ENCODE measurements at places on chromosomes 5 and 9. TPM values are rescaled to one million over a fixed set of nuclear protein-coding genes. Genes with fewer than 3 reads are reported as not detected.

Gene HTR4
- not detected for total RNA-seq

Gene UGT3A2
- total RNA-seq: 26.8 TPM

DNA sequence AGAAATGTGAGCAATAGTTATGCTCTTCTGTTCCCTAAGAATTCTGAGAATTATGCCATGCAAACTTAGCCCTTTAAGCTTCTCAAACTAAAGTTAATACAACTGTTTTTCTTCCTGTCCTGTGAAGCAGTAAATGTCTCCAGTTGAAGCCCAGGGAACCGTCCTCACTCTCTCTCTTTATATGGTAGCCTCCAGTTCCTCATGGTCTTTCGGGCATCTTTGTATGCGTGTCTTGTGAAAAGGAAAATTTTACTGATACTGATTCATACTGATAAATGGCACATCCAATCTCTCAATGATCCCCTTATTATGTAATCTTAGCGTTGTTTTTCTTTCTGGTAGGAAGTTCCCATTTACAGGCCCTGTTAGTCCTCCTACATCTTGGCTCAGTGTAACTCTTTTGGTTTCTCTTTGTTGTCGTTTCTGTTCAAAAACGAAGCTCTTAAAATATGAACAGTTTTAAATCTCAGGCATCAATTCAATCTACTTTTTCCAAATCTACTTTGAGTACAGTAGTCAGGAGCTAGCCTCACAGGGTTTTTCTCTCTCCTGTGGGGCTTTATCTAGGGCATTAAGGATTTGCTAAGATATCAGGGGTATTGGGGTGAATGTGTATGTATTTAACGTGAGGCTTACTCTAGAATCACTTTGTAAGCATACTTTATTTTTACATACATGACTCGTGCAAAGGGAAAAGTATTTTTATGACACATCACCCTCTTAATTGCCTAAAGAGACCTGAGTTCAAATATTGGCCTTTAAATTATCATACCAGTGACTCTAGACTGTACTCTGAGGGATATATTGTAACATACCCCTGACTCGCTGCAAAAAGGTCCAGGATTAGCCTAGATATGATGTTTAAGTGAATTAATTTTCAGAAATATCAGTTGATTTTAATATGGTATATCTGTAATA is 258.0 kb downstream of the NR3C1 start:
- no peak for DNase-seq

DNA sequence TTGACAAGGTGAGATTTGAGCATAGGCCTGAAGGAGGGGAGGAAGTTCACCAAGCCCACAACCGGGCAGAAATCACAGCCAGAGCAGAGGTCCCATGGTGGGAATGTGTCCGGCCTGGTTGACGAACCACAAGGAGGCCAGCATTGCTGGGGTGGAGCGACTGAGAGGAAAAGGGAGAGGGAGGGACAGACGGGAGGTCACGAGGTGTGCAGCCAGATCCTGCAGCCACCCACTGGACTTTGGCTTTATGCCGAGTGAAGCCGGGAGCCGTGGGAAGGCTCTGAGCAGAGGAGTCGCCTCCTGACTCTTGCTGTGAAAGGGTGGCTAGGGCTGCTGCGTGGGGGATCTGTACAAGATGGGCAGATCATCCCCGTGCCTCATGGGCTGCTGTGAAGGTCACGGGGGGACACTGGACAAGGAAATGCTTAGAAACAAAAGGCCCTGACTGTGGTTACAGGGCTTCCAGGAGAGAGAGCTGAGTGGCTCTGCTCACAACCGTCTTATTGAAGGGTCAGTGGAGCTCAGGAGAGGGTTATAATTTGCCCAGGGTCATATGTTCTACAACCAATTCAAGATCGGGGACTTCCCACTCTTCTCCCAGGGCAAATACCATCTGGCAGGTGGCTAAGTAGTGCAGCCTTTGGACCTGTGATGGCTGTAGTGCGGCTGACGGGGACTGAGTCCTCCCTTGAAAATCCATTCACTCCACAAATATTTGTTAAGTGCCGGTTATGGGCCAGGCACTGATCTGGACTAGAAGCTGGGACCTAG is 15.6 kb upstream of the CD74 start:
- DNase-seq: no peak

DNA sequence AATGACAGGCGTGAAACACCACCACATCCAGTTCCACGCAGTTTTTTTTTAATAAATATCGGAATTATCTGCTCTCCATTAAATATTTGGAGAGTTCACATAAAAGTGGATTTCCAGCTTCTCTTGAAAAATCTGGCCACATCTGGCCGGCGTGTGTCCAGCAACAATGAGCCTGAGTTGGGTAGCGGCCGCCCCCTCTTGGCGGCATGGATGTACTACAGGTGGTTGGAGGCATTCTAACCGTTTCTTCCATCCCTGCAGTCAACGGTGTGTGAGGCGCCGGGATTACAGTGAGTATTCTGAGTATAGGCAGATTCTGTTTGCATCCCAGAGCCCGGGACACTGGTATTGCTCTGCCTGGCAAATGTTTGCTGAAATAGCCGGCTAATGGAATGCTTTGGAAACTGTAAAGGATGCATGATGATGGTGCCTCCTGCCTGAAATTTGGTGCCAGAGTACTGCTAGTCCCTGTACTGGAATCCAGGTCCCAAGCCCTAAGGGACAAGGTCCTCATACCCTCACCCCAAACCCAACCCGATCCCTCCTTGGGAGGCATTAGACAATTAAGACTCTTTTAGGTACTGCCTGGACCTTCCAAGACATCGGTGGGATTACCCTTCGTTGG is 13.6 kb upstream of the GM2A start:
- peak; percentile 85 for DNase-seq

GRCh38 chr9:112731971-112732370 is 14.1 kb upstream of the INIP start:
- no peak for DNase-seq

DNA sequence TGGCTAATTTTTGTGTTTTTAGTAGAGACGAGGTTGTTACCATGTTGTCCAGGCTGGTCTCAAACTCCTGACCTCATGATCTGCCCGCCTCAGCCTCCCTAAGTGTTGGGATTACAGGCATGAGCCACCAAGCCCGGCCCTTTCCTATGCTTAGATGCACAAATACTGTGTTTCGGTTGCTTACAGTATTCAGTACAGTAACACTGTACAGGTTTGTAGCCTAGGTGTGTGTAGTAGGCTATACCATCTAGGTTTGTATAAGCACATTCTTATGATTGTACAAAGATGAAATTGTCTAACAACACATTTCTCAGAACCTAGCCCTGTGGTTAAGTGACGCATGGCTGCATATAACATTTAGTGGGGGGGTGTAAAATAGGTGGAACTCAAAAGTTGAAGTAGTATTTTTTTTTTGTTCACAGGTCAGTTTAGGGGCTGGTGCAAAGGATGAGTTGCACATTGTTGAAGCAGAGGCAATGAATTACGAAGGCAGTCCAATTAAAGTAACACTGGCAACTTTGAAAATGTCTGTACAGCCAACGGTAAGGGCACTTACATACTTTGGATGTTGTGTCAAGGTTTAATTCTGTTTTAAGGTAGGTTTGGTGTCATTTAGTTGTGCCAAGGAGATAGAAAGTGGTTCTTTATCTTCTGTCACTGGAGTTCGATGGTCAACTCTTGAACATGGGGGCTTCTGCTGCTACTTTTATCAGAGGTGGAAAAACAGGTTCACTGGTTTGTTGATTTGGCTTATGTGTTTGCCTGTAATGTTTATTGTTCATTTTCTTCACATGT is 3.4 kb downstream of the NPM1 start:
- no peak for DNase-seq

GRCh38 chr5:177098120-177098469 is 11.4 kb downstream of the FGFR4 start:
- no peak for DNase-seq

DNA sequence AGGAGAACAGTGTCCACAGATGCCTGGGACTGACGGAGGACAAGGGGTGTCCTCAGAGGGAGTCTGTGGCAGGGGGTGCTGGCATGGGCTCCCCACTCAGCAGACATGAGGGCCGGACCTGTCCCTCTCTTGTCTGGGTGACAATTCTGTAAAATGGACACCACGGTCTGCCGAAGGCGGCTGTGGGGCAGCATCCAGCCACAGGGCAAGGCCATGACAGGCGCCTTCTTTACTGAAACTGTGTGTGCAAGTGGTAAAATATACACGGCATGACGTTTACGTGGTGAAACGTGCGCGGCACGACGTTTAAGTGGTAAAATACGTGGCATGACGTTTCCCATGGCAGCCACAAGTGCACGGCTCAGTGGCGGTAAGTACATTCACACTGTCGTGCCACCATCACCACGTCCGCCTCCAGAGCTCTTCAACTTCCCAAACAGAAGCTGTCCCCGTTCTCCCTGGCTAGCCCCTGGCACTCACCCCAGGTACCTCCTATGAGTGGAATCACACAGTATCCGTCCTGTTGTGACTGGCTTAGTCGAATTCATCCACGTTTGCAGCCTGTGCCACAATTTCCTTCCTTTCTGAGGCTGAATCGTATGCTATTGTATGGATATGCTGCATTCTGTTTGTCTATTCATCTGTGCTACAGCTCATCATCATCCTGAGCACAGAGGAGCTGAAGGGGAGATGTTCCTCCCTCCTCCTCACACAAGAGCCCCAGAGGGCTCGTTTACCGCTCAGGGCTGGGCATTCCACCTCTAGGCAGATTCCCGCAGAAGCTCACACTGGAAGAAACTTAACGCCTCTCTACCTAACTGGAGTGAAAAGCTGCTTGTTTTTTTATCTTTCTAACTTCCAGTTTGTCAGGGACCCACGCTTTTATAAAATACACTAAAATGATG is 52.5 kb downstream of the COL23A1 start:
- no peak for DNase-seq

DNA sequence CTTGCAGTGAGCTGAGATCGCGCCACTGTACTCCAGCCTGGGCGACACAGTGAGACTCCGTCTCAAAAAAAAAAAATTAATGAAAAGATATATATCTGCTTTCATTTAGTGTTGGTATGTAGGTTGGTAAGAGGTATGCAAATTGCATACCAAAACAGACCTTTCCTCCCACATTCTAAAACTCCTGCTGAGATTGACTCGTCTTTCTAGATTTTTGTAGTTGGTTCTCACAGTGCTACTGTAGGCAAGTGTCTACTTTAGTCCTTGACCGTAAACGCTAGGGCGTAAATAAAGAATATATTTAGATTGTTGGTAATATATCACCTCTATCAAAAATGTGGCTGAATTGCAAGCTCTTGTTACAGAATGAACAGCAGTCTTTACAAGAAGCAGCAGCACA is 445.9 kb downstream of the CHSY3 start:
- no peak for DNase-seq

- DNase-seq: peak; percentile 71
These were observed 1.7 kb downstream of the ADAMTS16 start for GRCh38 chr5:5141625-5142525.

DNA sequence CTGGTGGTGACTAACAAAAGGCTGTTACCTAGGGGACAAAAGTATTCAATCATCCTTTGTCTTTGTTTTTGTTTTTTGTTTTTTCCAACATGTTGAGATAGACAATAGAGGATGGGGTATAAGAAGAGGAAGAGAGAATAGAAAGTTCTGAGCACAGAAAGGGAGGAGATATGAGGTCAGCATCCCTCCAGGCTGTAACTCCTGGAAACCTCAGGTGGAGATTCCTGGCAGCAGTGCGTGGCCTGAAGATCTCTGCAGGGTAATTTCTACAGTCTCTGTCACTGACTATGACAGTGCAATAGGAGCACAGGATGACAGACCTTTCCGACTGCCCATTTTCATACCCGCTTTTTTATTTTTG is 112.1 kb downstream of the ADRB2 start:
- DNase-seq: no peak

GRCh38 chr5:132474881-132475496 is 15.6 kb downstream of the IRF1 start:
- peak; percentile 70 for DNase-seq
